ENCODE measurements at places on chromosomes 3 and 15. TPM values are rescaled to one million over a fixed set of nuclear protein-coding genes. Genes with fewer than 3 reads are reported as not detected.

GRCh38 chr3:32146746-32147211, 40.4 kb downstream of the GPD1L start:
- H3K27ac ChIP-seq, result no peak overlapping the region
- H3K27me3 ChIP-seq, result no peaks in the 10 kb centered on the region
- H3K4me3 ChIP-seq, result no peak overlapping the region
- no peaks in the 10 kb centered on the region for H3K4me1 ChIP-seq

DNA sequence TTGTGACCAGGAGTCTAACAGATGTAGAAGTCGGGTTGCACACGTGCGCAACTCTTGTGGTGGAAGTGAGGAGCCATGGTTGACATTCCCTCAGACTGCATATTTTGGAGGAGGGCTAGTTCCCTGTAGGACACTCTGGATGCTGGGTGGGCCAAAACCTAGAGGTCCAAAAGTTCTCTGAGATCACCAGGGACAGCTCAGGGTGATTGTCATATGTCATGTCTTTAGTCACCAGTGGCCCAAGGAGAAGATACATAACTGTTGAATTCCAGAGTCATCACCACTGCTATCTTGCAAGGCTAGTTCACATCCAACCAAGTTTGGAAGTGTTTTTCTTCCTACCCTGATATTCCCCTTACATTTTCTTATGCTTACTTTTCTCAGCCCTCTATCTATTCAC, 95.2 kb upstream of the C3orf80 start:
- no peak for DNase-seq
- no peaks in the 10 kb centered on the region for H3K27me3 ChIP-seq
- H3K4me1 ChIP-seq, result no peaks in the 10 kb centered on the region
- no peaks in the 10 kb centered on the region for H3K36me3 ChIP-seq
- H3K27ac ChIP-seq, result no peak overlapping the region
- H3K4me3 ChIP-seq, result no peak overlapping the region

ASB14 gene
- total RNA-seq, result not detected

GXYLT2 gene
- 10.1 TPM for total RNA-seq

GRCh38 chr3:134311265-134311664, 60.6 kb upstream of the RYK start:
- no peak overlapping the region for H3K4me3 ChIP-seq
- peak overlapping the region; percentile 80 for H3K27ac ChIP-seq
- H3K36me3 ChIP-seq, result no peaks in the 10 kb centered on the region
- no peaks in the 10 kb centered on the region for H3K27me3 ChIP-seq

DNA sequence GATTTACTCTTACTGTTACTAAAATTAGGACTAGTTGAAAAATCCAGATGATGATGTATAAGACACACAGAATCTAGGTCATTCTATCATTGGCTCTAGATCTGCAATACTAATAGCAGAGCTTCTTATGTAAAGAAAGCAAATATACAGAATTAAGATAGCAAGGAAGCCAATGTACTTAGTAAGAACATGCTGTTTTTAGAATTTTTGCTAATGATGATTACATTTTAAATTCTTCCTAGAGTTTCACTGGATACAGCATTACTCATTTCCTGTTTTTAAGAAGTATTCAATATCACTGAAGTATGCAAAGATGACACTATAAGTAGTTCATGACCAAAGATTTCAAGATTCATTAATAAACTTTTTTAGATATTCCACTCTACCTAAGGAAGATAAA, 60.7 kb downstream of the CFAP20DC start:
- no peaks in the 10 kb centered on the region for H3K27me3 ChIP-seq
- DNase-seq, result no peak
- H3K4me1 ChIP-seq, result no peaks in the 10 kb centered on the region
- H3K4me3 ChIP-seq, result no peak overlapping the region

PLA2G4F gene
- 35.1 TPM for total RNA-seq

DNA sequence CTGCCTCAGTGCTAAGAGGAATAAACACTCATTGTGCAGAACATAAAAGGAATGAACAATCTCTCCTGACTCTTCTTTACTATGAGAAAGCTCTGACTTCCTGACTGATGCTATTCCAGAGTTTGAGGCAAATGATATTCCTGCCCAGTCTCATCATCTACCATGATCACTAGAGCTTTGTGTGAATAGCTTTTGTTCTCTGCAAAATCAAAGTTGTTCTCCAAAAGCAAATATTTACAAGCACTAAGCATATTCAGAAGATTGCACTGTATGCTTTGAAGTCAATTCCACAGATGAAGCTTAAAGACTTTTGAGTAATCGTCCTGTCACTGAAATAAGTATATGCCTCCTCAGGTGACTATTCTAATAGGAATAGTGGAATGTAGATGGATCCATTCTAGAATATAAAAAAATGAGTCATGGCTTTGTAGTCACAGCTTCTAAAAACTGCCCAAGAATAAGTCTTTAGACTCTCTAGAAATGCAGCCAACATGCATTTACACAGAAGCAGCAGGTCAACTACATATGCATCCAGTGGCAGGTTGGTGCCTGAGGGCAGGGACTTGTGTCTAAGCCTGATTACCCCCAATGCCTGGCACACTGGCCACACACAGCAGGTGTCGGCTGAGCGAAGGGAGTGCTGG, 34.6 kb downstream of the TNFAIP8L3 start:
- H3K36me3 ChIP-seq, result no peaks in the 10 kb centered on the region
- H3K27ac ChIP-seq, result no peak overlapping the region
- H3K4me1 ChIP-seq, result no peaks in the 10 kb centered on the region
- no peak overlapping the region for H3K4me3 ChIP-seq

GRCh38 chr15:61946778-61947177, 113.5 kb downstream of the VPS13C start:
- no peaks in the 10 kb centered on the region for H3K36me3 ChIP-seq
- H3K27me3 ChIP-seq, result no peaks in the 10 kb centered on the region
- H3K4me3 ChIP-seq, result no peak overlapping the region
- H3K27ac ChIP-seq, result no peak overlapping the region
- no peaks in the 10 kb centered on the region for H3K4me1 ChIP-seq
- DNase-seq, result no peak

GRCh38 chr15:98226578-98226977, 266.1 kb downstream of the ARRDC4 start:
- no peak overlapping the region for H3K27ac ChIP-seq
- no peaks in the 10 kb centered on the region for H3K36me3 ChIP-seq
- no peaks in the 10 kb centered on the region for H3K4me1 ChIP-seq
- DNase-seq, result no peak
- no peaks in the 10 kb centered on the region for H3K27me3 ChIP-seq

ARF4 gene
- total RNA-seq, result 69.0 TPM

- H3K27me3 ChIP-seq, result no peaks in the 10 kb centered on the region
- DNase-seq, result no peak
- no peak overlapping the region for H3K27ac ChIP-seq
Measured at GRCh38 chr3:188867691-188868265, 304.0 kb upstream of the TPRG1 start.

- H3K4me3 ChIP-seq, result no peak overlapping the region
- H3K4me1 ChIP-seq, result no peaks in the 10 kb centered on the region
- H3K27me3 ChIP-seq, result no peaks in the 10 kb centered on the region
Measured at GRCh38 chr3:3189102-3189727, 9.7 kb upstream of the CRBN start.

- H3K27ac ChIP-seq, result no peak overlapping the region
- DNase-seq, result no peak
- no peak overlapping the region for H3K4me3 ChIP-seq
- no peaks in the 10 kb centered on the region for H3K36me3 ChIP-seq
- H3K27me3 ChIP-seq, result no peaks in the 10 kb centered on the region
Measured at GRCh38 chr3:133408366-133408765, 8.5 kb downstream of the BFSP2 start.

GRCh38 chr3:185737020-185737419, 87.8 kb downstream of the IGF2BP2 start:
- DNase-seq, result no peak
- H3K4me1 ChIP-seq, result peaks cover 14% of the 10 kb centered on the region
- no peaks in the 10 kb centered on the region for H3K27me3 ChIP-seq
- H3K4me3 ChIP-seq, result no peak overlapping the region
- no peak overlapping the region for H3K27ac ChIP-seq

GRCh38 chr15:60583946-60584345, 105.0 kb upstream of the ICE2 start:
- DNase-seq, result no peak
- H3K4me1 ChIP-seq, result peaks cover 72% of the 10 kb centered on the region
- peak overlapping the region; percentile 44 for H3K27ac ChIP-seq
- no peaks in the 10 kb centered on the region for H3K27me3 ChIP-seq
- no peaks in the 10 kb centered on the region for H3K36me3 ChIP-seq

DNA sequence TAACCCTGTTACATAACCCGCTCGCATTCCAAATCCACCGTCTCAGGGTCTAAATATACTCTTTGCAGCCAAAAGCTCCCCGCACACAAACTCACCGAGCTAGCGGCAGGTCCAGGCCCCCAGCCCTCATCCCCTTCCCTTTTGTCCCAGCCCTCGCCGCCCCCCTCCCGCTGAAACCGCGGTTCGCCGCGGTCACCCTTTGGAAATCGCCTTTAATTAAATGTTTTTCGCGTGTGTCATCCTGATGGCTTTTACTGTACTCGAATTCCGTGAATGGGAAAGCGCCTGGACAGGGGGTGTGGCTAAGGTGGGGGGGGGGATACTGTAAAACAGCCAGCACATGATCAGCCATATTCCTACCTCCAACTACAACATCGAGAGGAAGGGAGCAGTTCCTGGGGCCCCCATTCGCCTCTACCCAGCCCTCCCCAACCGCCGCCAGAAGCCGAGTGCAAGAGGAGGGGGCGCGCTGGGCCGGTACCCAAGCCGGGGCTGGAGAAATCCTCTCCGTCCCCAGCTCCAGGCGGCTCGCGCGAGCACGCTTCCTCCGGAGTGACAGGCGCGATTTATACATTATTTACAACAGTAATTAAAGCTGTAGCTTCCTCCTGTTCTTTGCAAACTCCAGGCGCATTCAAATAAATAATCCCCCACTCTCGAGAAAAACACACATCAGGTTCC, 1.7 kb downstream of the RORA start:
- no peaks in the 10 kb centered on the region for H3K36me3 ChIP-seq
- H3K27me3 ChIP-seq, result no peaks in the 10 kb centered on the region
- H3K4me1 ChIP-seq, result peaks cover 22% of the 10 kb centered on the region
- no peak for DNase-seq
- peak overlapping the region; percentile 69 for H3K4me3 ChIP-seq

- no peak overlapping the region for H3K4me3 ChIP-seq
- no peaks in the 10 kb centered on the region for H3K27me3 ChIP-seq
- H3K36me3 ChIP-seq, result no peaks in the 10 kb centered on the region
- H3K27ac ChIP-seq, result no peak overlapping the region
Measured at GRCh38 chr3:152672320-152672649, 162.6 kb upstream of the P2RY1 start.

GRCh38 chr3:159432682-159433340, 555.8 kb upstream of the IL12A start:
- DNase-seq, result no peak
- H3K27me3 ChIP-seq, result no peaks in the 10 kb centered on the region
- no peak overlapping the region for H3K4me3 ChIP-seq
- no peaks in the 10 kb centered on the region for H3K36me3 ChIP-seq
- H3K4me1 ChIP-seq, result no peaks in the 10 kb centered on the region

DNA sequence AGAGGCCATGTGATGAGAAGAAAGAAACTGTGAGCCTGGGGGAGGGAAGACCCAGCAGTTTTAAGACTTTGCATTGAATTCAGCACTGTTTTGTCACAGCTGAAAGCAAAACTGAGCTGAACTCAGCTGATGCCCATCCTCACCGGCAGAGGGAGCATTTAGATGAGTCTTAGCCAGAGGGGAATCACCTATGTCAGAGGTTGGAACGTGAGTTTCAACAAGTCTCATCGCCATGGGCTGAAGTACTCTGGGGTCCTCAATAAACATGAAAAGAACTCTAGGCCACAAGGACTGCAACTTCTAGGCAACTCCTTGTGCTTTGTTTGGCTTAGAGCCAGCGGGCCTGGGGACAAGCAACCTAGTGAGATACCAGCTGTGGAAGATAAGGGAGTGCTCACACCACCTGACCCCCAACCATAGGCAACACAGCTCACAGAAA, 324.5 kb downstream of the TBL1XR1 start:
- no peaks in the 10 kb centered on the region for H3K4me1 ChIP-seq
- no peaks in the 10 kb centered on the region for H3K27me3 ChIP-seq
- no peak overlapping the region for H3K27ac ChIP-seq
- H3K36me3 ChIP-seq, result no peaks in the 10 kb centered on the region

SLC9C1 gene
- not detected for total RNA-seq

GRCh38 chr3:120177151-120177550, 82.9 kb upstream of the GSK3B start:
- DNase-seq, result no peak
- no peaks in the 10 kb centered on the region for H3K36me3 ChIP-seq
- H3K27me3 ChIP-seq, result no peaks in the 10 kb centered on the region

SACM1L gene
- total RNA-seq, result 32.7 TPM

- no peaks in the 10 kb centered on the region for H3K27me3 ChIP-seq
- no peak overlapping the region for H3K4me3 ChIP-seq
- H3K27ac ChIP-seq, result peak overlapping the region; percentile 50
- DNase-seq, result no peak
Measured at GRCh38 chr3:27680517-27681246, 41.4 kb downstream of the EOMES start.

DNA sequence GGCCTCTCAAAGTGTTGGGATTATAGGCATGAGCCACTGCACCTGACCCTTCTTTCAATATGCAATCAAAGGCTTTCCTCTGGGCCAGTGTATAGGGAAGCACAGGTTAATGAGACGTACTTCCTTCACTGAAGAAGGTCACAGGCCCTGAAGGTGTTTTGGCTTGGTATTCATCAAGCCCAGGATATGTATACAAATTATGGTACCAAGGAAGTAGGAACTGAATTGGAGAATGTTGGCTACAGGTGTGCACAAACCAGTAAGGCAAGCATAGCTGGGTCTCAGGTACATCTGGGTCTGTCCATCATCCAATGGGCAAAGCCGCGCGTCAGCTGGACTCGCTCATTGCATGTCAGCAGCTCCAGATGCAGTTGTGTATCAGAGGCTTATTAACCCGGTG, 237.9 kb downstream of the ADAMTS17 start:
- peaks cover 14% of the 10 kb centered on the region for H3K4me1 ChIP-seq
- H3K4me3 ChIP-seq, result no peak overlapping the region
- H3K36me3 ChIP-seq, result no peaks in the 10 kb centered on the region
- no peaks in the 10 kb centered on the region for H3K27me3 ChIP-seq
- H3K27ac ChIP-seq, result peak overlapping the region; percentile 4

DNA sequence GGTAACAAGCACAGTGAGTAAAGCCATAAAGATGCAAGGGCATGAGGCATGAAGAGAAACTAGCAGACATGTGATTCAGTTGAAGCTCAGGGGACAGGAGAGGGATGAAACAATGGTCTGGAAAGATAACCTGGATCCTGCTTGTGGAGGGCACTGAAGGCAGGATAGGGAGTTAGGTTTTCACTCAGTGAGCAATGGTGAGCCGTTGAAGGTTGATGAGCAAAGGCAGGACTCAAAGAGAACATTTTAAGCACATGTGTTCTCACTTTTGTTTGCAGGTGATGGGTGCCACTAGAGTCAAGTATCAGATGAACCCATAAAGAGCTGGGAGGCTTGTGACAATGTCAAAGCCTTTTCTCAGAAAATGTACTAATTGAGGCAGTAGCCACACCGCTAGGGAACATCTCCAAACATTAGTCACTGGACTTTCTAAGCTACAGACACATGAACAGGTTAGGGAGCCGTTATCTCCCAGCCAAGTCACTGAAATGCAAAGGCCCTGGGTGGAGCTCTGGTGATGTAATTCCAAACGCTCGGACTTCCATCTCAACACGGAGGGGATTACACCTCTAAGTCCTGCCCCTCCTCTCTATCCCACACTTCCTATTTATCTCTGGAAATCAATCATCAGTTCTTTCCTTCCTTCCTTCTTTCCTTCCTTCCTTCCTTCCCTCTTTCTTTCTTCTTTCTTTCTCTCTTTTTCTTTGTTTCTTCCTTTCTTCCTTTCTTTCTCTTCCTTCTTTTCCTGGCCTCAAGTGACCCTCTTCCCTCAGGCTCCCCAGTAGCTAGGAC, 22.7 kb downstream of the KLHL6 start:
- no peaks in the 10 kb centered on the region for H3K27me3 ChIP-seq
- no peaks in the 10 kb centered on the region for H3K36me3 ChIP-seq
- no peaks in the 10 kb centered on the region for H3K4me1 ChIP-seq
- no peak for DNase-seq
- H3K27ac ChIP-seq, result no peak overlapping the region

HYAL1 gene
- total RNA-seq, result 17.7 TPM

STRIT1 gene
- total RNA-seq, result not detected
